ENCODE measurements at places on chromosomes 6 and 20.
A peak's percentile ranks its signal among the peaks of the same experiment; 100 is the strongest.

DNA sequence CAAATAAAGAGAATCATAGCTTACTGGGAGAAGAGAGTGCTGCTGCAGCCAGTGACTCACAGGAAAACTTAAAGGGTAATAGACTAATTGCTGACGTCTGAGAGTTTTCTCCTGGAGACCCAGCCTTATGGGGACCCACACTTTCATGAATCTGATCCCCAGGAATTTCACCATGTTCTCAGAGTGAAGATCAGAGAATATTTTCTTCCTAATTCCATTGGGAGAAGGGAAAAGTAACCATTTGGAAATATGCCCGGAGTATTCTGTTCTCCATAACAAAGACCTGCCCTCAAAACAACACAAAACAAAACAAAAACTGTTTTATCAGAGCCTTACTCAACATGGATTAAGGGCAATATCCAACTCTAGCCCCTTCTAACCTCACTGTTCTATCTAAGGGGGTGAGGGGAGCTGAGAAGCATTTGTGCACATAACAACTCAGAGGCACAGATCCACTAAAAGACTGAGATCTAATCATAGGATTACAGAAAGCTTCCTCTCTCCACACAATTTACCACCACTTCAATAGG is 168.2 kb upstream of the SSTR4 start:
- DNase-seq = no peak

- DNase-seq = no peak
Measured at GRCh38 chr6:68975816-68976215, 340.7 kb downstream of the ADGRB3 start.

- DNase-seq = no peak
Measured at GRCh38 chr20:32114305-32114960, 4.9 kb downstream of the TM9SF4 start.

GRCh38 chr6:144757730-144758129 is 472.6 kb downstream of the UTRN start:
- DNase-seq = no peak

DNA sequence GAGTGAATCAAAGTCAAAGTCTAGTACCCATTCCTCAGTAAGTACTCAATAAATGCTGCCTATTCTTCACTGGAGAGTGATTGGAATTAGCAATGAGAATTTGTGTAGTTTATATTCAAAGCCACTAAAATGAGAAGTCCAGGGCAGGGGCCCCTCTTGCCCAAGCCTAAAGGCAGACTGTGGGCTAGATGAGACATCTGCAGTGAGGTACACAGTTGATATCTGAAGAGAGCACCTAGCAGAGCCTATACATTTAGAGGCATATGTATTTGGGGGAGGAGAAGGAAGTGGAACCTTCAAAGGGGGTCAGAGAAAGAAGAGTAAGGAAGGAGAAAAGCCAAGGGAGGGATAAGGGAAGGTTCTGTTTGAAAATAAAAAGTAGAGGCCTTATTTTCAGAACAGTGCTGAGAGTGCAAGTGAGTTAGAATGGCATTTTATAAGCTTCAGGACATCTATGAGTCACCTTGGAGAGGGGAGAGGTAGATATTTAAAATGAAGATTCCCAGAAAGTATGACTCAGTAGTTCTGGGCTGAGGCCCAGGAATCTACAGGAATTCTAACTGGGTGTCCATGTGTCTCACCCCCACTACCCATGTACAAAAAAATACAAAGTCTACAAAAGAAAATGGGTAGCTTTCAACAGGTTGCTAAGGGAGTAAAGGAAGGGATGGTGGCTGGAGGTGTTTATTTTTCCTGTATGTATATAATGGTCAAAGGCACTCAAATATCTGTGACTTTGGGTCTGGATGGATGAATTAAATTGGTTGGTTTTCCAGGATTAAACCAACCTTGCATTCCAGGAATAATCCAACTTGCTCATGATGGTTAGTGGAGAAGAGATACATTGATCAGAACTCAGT is 135.1 kb downstream of the ZFP64 start:
- DNase-seq = no peak

- peak; percentile 63 for DNase-seq
Measured at GRCh38 chr6:27251112-27251605, 3.7 kb downstream of the PRSS16 start.

DNA sequence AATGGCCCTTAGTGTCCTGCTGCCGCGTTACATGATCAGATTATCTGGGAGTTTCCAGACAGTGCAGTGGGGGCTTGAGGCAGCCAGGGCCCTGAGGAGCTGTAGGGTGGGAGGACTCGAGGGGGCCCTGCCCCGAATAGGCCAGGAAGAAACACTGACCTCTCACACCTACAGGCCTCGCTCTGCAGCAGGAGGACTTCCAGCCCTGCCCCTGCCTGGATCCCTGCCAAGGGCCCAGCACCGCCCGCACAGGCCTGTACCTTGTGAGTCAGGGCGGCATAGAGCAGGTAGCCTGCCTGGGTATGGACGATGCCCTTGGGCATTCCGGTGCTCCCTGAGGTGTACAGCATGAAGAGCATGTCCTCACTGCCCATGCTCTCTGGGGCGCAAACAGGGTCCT is 30.1 kb upstream of the APMAP start:
- DNase-seq = no peak

GRCh38 chr6:15500901-15501825 is 161.7 kb downstream of the DTNBP1 start:
- no peak for DNase-seq

- no peak for DNase-seq
Measured at GRCh38 chr6:141829566-141830360, 303.0 kb upstream of the GJE1 start.

DNA sequence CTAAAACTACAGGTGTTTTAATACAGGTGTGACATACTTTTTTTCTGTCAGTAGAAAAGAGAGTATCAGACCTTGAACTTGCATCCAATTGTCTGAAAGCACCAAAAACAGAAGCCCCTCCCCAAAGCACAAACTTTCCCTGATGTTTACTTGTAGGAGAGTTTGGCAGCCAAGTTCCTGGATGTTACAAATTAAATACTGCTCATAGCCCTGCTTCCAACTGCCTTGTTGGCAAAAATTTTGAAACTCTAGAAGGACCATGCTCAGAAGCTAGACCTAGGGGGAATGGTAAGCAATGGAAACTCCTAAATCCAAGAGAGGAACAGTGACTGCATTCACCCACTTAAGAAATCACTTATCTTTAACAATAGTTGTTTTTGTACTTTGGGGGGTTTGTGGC is 17.0 kb upstream of the ARG1 start:
- no peak for DNase-seq

DNA sequence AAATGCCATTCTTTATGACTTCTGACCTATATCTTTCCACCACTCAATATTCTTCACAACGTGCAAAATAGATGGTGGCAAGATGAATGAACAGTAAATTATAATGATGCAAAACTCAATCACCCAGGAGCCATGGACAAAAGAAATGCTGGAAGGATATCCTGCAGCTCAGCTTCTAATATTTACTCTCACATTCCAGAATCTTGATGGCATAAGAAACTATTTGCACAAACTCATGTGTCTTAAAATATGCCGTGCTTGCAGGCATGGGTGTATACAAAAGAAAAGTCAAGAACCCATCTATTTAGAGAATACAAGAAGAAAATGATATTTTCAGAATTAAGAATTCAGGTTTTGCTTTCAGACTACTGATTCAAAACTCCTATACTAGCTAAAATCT is 217.8 kb downstream of the SLC35F1 start:
- no peak for DNase-seq

DNA sequence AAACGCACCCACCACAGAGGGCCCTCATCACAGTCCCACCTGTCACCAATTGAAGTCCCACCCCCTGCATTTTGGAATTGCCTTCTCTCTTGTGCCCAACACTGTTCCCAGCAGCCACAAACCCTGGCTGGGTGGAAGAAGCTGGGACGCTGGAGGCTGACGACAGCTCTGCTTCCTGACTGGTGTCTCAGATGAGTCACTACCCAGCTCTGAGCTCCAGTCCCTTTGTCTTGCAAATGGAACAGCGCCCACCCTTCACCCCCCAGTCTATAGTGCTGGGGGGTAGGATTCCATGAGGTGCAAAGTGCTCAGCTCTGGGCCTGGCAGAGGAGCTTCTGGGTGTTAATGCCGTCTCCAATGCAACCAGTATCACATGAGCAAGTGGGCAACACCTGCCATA is 85.3 kb downstream of the DLGAP4 start:
- DNase-seq = no peak
